ENCODE measurements at places on chromosomes 2 and 18. TPM values are rescaled to one million over a fixed set of nuclear protein-coding genes. Genes with fewer than 3 reads are reported as not detected.

DNA sequence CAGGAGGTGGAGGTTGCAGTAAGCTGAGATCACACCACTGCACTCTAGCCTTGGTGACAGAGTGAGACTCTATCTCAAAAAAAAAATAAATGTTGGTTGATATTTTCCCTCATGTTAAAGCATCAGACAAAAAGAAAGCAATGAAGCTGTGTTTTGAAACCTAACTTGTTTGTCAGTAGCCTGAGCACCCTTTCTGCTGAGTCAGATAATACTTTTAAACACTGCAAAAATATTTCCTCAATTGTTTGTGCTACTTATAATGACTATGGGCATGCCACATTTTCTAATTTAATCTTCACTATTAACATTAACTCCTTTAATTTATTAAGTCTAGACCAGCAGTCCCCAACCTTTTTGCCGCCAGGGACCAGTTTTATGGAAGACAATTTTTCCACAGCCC is 236.3 kb upstream of the AGAP1 start:
- ATAC-seq, result no peak

GRCh38 chr2:77939370-77939769 is 417.2 kb upstream of the LRRTM4 start:
- no peak for ATAC-seq

Gene SCN1A
- not detected for total RNA-seq

Gene CHRND
- total RNA-seq, result not detected

DNA sequence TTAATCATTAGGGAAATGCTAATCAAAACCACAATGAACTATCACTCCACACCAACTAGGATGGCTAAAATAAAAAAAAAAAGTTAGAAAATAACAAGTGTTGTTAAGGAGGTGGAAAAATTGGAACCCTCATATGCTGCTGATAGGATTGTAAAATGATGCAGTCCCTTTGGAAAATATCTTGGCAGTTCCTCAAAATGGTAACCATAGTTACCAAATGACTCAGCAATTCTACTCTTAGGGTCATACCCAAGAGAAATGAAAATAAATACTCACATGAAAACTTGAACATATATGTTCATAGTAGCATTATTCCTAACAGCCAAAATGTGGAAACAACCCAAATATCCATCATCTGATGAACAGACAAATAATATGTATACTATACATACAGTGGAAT is 15.7 kb upstream of the ACVR2A start:
- ATAC-seq, result no peak

- ATAC-seq, result no peak
Measured at GRCh38 chr2:196249171-196249570, 77.8 kb upstream of the STK17B start.

- peak; percentile 72 for ATAC-seq
Measured at GRCh38 chr2:241120440-241120839, 18.4 kb upstream of the MTERF4 start.

- no peak for ATAC-seq
Measured at GRCh38 chr18:7072593-7072992, 45.0 kb downstream of the LAMA1 start.

Gene CFC1
- total RNA-seq, result not detected

- ATAC-seq, result no peak
Measured at GRCh38 chr2:229273723-229274338, 2.7 kb upstream of the PID1 start.

DNA sequence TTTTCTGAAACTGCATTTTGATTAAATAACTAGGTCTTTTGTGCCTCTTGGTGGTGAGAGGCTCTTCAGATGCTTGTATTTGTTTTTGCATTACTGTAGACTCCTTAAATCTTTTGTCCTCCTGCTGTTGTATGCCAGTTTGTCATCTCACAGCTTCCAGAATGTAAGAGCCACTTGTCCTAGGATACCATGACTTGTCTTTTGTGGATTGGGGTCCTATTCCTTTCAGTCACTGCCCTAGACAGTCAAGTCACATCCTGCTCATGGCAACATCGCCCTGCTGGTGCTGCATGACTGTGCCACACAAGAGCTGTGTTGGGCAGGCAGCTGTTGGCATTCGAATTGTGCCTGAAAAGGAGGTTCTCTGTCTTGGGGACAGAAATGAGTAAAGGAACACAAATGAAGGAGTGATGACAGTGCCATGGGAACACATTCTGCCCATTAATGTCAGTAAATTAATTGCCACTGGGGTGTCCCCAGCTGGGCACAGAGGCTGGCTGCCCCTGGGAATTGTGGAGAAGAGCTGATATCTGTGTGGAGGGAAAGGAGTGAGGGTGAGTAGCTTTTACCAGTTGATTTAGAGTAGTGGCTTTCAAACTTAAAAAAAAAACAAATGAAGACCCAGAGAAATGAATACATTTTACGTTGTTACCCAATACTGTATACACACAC is 140.3 kb downstream of the ARL6IP6 start:
- ATAC-seq, result no peak

GRCh38 chr2:1642993-1643619 is 101.2 kb downstream of the PXDN start:
- ATAC-seq, result no peak

GRCh38 chr2:60259781-60260180 is 293.7 kb downstream of the BCL11A start:
- ATAC-seq, result no peak

GRCh38 chr2:193868833-193869232 is 1674.1 kb upstream of the TMEFF2 start:
- ATAC-seq, result no peak

GRCh38 chr2:85312404-85312803 is 15.4 kb downstream of the TGOLN2 start:
- ATAC-seq, result no peak

Gene NYAP2
- total RNA-seq, result 0.19 TPM

Gene STRADB
- total RNA-seq, result 14.5 TPM

Gene ITPRIPL1
- 26.1 TPM for total RNA-seq

Gene CNDP2
- 141 TPM for total RNA-seq

GRCh38 chr2:230346921-230347533 is 20.0 kb downstream of the SP140L start:
- peak; percentile 76 for ATAC-seq

GRCh38 chr2:76197842-76198448 is 487.2 kb upstream of the GCFC2 start:
- ATAC-seq, result no peak

GRCh38 chr2:84319581-84319980 is 139.5 kb downstream of the SUCLG1 start:
- ATAC-seq, result no peak

DNA sequence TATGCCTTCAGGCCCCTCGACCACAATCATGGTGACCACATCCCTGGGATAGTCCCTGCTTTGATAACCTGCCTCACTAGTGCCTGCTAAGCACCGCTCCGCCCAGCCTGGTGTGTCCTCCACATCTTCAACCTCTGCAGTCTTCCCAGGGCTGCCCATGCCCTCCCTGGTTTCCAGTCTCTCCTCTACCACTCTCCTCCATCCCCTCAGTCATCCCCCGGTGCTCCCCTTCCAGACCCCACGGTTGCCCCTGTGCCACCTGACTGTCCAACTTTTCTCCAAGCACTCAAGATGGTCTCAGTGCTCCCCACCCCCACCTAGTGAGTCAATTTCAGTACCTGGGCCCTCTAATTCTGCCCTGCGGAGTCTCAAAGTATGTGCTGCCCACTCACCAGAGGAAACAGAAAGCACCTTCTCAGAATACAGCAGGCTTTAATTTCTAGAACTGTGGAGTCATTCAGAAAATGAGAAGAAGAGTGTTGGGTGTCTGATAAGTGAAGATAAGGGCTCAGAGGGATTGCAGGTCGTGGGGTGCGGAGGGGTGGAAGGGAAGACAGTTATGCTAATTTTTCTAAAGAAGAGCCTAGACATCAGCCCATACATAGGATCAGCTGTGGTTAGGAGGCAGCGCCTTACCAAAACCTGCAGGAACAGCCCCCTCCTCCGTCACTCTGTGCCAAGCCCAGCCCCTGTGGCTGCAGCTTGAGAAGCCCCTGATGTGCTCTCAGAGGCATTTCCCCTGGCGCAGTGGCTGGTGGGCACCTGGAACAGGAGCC is 53.6 kb upstream of the CAB39 start:
- ATAC-seq, result peak; percentile 70

DNA sequence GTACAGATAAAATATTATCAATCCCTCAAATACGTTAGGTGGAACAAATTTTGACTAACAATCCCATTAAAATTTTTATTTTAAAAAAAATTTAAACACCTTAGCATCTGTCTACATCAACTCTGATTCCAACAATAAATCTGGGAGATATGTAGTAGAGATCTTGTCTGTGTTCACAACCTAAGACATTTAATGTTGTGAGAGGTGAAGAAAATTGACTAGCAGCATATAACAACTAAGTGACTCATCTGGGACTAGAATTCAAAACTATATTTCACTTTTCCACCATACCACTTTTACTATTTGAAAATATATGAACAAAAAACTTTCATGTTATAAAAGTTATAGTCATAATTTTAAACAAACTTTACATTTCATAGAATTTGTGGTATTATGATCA is 97.9 kb downstream of the ATAD2B start:
- ATAC-seq, result no peak

DNA sequence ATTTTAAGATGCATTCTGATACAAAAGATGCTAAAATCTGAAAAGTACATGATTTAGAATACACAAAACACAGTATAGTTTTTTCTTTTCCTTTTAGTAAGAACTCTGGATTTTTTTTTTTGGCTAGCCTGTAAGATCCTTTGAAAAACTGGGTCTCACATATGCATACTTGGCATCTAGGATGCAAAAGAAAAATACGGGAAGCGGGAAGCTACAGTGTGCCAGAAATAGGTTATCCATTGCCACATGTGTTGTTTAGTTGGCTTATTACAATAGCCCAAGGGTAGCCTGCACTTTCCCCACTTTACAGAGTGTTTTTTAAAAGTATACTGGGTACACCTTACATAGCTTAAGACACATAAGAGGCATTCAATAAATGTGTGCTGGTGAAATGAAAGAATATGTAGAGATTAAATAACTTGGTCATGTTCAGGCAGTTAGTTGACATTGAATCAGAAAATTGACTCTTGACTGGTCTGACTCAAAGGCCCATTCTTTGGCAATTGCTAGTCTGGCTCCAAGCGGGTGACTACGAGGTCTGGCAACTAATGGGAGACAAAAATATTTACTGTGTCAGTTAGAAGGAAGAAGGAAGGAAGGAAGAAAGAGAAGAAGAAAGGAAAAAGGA is 286.8 kb upstream of the TRIB2 start:
- ATAC-seq, result no peak

DNA sequence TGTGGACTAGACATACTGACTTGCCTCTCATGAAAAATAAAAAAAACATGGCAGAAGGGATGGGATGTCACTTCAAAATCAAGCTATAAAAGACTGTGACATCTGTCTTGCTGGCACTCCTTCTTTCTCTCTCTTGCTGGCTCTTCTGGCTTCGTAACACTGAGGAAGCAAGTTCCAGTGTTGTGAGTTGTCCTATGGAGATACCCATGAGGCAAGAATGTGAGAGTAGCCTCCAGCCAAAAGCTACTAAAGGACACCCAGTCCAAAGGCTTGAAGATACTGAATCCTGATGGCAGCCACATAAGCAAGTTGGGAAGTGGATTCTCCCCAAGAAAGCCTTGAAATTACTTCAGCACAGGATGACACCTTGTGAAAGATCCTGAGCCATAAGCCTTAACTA is 376.1 kb upstream of the TMEFF2 start:
- no peak for ATAC-seq

DNA sequence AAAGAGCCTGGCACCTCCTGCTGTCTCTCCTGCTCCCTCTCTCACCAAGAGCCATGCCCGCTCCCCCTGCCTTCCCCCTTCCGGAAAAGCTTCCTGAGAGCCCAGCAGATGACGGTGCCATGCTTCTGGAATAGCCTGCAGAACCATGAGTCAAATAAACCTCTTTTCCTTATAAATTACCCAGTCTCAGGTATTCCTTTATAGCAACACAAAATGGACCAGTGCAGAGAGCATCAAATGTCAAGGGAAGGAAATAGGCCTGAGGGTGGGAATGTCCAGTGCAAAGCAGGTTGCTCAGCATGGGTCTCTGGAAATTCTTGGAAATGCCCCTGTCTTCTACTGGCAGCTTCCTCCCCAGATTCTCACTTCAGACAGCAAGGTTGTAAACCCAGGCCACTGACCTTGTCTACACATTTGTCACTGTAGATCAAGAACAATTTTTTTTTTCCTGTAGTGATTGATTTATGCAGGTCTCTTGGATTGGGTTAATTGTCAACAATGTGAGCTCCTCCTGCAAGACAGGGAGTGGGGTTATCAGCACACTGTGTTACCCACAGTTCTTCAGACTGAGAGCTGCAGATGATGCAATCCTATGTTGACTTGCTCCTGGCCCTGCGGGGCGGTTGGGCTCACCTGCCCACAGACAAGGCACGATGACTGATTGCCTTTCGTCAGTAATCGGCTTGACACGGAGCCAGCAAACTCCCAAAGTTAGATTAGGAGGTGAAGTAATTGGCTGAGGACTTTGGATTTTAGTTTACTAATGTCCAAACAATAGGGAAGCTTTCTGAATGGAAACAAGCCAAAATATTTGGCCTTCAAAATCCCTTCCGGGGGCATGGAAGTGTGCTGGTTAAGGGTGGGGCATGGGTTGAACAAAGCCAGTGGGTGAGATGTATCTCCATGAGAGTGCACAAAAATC is 5.4 kb upstream of the BOD1L2 start:
- ATAC-seq, result no peak

- ATAC-seq, result no peak
Measured at GRCh38 chr18:48270929-48271328, 138.3 kb downstream of the ZBTB7C start.

DNA sequence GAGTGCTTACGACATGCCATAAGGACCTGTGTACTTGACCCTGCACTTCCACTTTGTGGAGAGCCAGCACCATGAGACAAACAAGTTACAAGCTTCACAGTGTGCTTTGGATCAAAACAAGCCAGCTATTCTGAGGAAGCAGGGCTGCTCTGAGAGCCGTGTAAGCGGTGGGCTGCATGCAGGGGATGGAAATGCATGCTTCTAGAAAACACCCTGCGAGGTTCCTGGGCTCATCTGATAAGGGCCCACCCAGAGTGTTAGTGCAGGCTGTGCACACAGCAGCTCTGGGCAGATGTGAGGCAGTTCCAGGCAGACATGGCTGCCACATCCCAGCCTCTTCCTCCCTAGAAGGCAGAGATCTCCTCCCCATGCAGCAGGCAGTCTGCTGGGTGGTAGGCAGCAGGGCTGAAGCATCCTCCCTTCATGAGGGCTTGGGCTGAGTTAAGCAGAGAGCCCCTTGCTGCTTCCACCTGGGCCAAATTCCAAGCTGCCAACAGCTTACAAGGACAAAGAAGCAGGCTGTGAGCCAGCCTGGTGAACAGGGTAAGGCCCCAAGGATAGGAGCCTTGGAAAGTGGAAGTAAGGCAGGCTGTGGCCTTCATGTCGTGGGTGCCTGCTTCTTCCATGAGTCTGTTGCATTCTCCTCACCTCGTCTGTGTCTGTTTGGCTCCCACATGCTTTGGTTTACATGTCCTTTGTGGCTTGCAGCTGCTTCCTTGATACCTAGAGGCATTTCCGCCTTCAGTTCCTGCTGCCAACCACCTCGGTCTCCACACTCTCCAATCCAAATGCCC is 7.7 kb downstream of the PSD4 start:
- no peak for ATAC-seq

Gene SP110
- total RNA-seq, result 53.1 TPM

Gene COX5B
- total RNA-seq, result 218 TPM

All from activated T-helper 17 cell treated with anti-CD3 and anti-CD28 coated beads, Interleukin-2, amount 50 U/mL, for 72 hours (primary cell).